ENCODE measurements at places on chromosomes 2 and 18.

DNA sequence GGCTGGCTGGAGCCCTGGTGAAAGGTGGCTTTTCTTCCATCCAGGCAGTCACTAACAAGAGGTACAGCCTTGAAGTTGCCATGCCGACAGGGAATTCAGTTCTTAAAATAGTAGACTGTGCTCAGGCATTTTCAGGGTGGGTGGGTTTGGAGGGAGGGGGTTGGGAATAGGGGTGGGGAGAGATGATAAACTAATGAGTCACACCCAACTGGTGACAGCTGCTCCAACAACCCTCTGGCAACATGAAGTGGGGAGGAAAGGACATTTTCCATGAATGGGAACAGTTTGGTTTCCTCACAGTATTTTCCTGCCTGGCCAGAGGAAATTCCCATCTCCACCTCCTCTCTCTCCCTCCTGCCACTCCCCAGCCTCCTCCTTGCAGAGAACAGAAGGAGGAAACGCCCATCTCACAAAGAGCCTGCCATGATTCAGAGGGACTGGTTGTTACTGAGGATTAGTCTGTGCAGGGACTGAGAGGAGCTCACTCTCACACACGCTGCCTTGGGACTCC, 113.0 kb upstream of the SLC1A4 start:
- peak; percentile 74 for DNase-seq

GRCh38 chr2:168137510-168138180, 109.8 kb downstream of the STK39 start:
- DNase-seq: no peak

GRCh38 chr2:113178069-113178746, 4.4 kb downstream of the PSD4 start:
- DNase-seq: peak; percentile 16

DNA sequence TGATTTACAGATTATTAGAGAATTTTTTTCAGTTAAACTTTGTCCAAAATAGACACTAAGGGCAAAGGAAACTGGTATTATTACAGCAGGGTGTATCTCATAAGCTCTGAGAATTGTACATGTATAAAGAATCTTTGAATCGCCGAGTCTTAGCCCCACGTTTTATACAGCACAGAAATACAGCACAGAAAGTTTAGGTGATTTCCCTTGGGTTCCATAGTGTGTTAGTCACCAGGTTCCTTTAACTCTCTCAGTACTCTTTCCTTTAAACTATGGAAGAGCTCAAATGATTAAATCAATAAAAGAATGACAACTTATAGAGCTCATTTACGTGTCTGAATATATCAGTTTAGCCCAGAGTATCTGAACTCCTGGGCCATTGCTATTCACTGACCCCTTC, 256.8 kb downstream of the NEDD4L start:
- no peak for DNase-seq

- DNase-seq: no peak
Observed at GRCh38 chr2:185145316-185146121, 547.2 kb downstream of the ZNF804A start.

All from posterior vena cava (tissue), 2 donors.